Activated CD4-positive, alpha-beta T cell treated with anti-CD3 and anti-CD28 coated beads, Interleukin-2, Interleukin-4, amounts not matched to agents 100 ng/mL and 50 ng/mL, durations not matched to agents 16 hours and 8 hours (primary cell): ENCODE measurements at places on chromosomes 2 and 18.

DNA sequence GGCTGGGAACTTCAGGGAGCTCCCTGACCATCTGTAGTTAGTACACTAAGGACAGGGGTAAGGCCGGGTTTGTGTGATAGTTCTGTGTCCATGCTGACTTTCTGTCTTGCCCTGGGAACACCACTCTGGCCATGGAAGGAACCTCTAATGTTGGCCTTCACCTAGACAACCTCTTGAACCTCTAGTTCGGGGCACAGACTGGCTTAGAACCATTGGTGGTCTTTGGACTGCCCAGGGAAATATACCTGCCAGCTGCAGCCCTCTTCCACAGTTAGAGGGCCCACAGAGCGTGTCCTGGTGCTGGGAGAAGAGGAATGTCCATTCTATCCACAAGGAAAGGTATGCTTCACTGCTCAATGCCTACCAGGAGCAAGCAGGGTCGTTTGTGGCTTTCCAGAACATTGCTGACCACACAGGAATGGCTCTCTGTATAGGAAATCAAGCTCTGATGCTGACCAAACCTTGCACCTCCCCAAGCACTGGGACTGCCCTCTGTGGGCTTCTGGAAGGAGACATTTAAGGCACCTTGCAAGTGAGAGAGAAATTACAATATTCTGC, 318.8 kb upstream of the EPAS1 start:
- no peak for DNase-seq

DNA sequence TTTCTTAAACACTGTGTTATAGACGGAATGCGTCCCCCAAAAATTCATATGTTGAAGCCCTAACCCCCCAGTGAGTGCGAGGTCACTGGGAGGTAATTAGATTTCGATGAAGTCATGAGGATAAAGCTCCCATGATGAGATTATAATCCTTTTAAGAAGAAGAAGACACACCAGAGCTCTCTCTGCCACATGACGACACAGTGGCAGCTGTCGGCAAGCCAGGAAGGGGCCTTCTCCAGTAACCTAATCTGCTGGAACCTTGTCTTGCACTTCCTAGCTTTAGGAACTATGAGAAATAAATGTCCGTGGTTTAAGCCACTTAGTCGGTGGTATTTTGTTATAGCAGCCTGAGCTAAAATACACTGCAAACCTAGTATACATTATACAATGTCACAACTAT, 12.3 kb downstream of the TMEM237 start:
- no peak for DNase-seq

GRCh38 chr2:1687254-1687653, 57.1 kb downstream of the PXDN start:
- DNase-seq: no peak

GRCh38 chr2:172339371-172340010, 87.9 kb upstream of the ITGA6 start:
- no peak for DNase-seq

GRCh38 chr2:157880927-157881326, 4.8 kb upstream of the ACVR1 start:
- DNase-seq: no peak

DNA sequence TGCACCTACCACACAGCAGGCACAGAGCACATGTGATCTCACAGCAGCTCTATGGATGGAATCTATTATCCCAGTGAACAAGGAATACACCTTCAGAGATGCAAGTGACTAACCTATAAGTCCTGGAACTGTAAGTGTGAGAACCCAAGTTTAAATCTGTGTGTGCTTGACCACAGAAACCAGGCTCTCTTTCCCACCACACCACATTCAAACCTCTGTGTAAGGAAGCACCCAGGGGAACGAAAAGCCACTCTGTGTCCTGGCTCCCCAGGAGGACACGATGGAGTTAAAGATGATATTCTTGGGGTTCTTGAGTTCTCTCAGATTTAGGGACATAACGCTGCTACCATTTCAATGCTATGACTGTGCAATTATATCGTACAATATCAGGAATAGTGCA, 38.9 kb downstream of the TTR start:
- DNase-seq: no peak

- no peak for DNase-seq
Measured at GRCh38 chr18:33212363-33212762, 228.2 kb downstream of the CCDC178 start.

GRCh38 chr2:192487636-192488035, 292.9 kb upstream of the TMEFF2 start:
- no peak for DNase-seq

DNA sequence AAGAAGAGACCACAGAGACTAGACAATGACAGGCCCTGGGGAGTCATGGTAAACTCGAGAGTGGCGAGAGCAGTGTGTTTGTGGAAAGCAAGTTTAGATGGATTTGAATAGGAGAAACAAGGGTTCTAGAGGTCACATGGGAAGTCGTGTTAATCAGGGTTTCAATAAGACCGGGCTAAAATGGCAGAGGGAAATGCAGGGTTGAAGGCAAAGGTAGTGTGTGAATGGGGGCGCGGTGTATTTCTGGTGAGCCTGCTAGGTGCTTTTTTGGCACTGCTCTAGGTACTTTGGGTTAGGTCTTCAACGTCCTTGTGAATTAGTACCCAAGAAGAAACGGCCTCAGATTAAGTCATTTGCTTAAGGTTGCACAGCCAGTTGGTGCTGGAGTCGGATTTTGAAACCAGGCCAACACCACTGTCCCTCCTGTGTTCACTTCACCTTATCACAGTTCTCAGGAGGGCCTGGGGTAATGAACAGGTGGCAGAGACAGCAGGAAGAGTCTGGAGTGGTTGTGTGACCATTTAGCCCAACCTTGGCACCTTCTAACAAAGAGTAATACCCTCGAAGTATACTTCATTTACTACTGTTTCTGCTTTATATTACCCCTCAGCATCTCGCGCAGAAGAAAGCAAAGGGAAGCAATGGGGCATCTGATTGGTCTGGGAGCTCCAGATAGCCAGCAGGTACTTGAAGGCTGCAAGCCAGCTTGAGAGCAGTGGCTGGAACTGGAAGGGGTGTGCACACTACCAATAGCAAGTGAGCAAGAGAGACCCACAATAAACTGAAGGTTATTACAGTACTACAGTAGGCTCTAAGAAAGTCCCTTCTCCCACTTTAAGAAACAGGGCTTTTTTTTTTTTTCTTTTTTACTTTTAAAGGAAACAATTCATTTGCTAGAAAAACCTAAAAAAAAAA, 33.4 kb upstream of the GAREM2 start:
- DNase-seq: no peak

GRCh38 chr2:65658881-65659280, 226.5 kb upstream of the SPRED2 start:
- no peak for DNase-seq

GRCh38 chr2:234334151-234334550, 162.7 kb downstream of the ARL4C start:
- DNase-seq: no peak
